Urothelium cell line (cell line): ENCODE measurements at places on chromosomes 16 and 17.
A peak's percentile ranks its signal among the peaks of the same experiment; 100 is the strongest.

- no peak for DNase-seq
Measured at GRCh38 chr16:54932737-54933254, 2.1 kb downstream of the IRX5 start.

GRCh38 chr16:75250809-75251279, 580 bp downstream of the BCAR1 start:
- peak; percentile 62 for DNase-seq

DNA sequence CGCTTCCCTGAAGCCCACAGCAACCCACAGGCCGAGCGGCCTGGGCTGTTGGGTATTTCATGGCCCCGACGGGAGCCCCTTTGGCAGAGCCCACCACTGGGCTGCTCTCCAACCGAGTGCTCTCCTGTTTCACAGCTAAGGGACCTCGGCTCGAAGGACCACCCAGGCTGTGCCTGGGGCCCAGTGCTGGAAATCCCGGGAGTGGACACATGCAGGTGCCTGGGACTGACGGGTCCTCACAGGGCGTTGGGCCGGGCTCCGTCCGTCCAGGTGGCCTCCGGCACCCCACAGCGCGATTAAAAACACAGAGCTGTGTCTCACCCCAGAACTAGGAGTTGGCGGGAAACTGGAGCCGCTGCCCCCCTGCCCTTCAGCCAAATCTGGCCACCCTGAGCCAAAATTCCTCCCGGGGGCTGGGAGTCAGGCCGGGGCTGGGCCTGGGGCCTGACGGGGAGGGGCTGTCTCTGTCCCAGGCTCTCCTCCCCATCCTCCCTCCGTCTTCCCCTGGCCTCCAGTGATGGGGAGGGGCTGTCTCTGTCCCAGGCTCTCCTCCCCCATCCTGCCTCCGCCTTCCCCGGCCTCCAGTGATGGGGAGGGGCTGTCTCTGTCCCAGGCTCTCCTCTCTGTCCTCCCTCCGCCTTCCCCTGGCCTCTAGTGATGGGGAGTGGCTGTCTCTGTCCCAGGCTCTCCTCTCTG, 14.1 kb downstream of the UTS2R start:
- no peak for DNase-seq

GRCh38 chr16:30766933-30767284, 4.8 kb downstream of the RNF40 start:
- DNase-seq, result no peak

GRCh38 chr17:60926466-60927183, 249.0 kb downstream of the BCAS3 start:
- DNase-seq, result no peak
